Transverse colon (tissue), 4 donors: ENCODE measurements at places on chromosomes 3 and 15.

DNA sequence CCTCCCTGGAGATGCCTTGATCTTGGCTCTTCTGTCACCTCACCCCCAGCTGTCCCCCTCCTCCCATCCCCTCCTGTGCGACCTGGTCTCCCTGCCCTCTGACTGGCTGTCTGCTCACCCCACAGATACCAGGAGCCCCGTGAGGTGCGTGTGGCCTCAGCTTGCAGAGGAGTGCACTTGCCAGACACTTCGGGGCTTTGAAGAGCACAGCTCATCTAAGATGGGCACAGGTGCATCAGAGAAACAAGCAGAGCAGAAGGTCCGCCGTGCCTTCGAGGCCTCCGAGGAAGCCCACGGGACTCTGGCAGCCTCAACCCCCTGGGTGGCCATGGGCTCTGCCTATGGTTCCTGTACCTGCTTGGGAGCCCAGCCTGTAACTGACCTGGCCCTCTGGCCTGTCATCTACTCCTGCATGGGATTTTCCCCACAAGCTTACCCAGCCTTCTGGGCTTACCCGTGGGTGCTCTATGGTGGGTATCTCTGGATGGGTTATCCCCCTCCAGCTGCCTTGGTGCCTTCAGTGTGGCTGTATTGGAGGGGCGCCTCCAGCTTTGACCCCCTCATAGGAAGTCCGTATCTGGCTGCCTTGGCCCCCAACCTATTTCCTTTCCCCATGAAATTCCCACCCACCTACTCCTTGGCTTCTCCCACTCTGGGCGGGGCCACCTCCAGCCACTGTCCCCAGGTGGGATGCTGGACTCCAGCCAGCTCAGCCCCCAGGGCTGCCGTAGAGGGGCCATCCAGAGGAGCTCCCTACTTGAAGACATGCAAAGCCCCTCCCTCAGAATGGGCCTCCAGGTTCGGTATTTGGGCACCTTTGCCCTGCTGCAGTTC lies 3.8 kb downstream of the PRR23E start:
- no peak overlapping the region for H3K27ac ChIP-seq
- no peaks in the 10 kb centered on the region for H3K36me3 ChIP-seq
- H3K4me1 ChIP-seq: no peaks in the 10 kb centered on the region
- DNase-seq: no peak

DNA sequence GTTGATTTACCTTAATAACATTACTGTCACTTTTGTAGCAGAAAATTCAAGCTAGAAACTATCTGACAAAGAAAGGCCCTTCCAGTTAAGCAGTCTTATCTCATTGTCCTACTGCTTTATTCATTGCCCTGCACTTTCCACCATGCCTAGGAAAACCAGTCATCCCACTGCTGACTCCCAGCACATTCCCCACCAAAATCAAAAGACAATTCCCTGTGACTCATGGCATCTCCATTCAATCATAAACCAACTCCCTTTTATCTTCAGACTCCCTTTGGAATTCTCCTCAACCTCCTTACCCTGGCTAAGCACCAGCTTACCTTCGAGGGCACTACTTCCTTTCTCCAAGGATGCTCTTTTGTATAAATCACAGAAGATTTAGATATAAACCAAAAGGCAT lies 184.3 kb downstream of the PLCH1 start:
- H3K36me3 ChIP-seq: no peaks in the 10 kb centered on the region
- DNase-seq: no peak
- no peaks in the 10 kb centered on the region for H3K27me3 ChIP-seq
- H3K4me1 ChIP-seq: no peaks in the 10 kb centered on the region

DNA sequence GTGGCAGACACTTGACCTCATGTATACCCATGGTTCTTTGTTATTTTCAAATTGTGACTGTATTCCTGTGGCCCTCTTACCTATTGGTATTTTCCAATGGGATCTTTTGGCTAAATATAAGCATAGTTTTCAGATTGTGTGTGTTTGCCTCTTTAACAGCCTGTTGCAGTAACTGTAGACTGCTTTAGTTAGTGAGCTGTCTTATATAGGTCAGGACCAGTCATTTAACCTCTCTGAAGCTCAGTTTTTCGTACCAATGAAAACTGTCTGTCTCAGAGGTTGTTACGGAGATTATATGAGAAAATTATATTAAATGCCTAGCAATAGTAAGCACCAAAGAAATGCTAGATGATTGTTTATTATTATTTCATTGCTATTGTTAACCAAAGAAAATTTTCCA lies 29.3 kb upstream of the CAPN3 start:
- peaks cover 19% of the 10 kb centered on the region for H3K36me3 ChIP-seq
- no peaks in the 10 kb centered on the region for H3K27me3 ChIP-seq
- no peaks in the 10 kb centered on the region for H3K4me1 ChIP-seq
- no peak for DNase-seq
- no peak overlapping the region for H3K4me3 ChIP-seq

GRCh38 chr3:41348401-41348800 lies 149.1 kb downstream of the CTNNB1 start:
- no peak overlapping the region for H3K27ac ChIP-seq
- no peaks in the 10 kb centered on the region for H3K36me3 ChIP-seq
- no peaks in the 10 kb centered on the region for H3K4me1 ChIP-seq
- H3K4me3 ChIP-seq: no peak overlapping the region
- no peak for DNase-seq
- no peaks in the 10 kb centered on the region for H3K27me3 ChIP-seq

DNA sequence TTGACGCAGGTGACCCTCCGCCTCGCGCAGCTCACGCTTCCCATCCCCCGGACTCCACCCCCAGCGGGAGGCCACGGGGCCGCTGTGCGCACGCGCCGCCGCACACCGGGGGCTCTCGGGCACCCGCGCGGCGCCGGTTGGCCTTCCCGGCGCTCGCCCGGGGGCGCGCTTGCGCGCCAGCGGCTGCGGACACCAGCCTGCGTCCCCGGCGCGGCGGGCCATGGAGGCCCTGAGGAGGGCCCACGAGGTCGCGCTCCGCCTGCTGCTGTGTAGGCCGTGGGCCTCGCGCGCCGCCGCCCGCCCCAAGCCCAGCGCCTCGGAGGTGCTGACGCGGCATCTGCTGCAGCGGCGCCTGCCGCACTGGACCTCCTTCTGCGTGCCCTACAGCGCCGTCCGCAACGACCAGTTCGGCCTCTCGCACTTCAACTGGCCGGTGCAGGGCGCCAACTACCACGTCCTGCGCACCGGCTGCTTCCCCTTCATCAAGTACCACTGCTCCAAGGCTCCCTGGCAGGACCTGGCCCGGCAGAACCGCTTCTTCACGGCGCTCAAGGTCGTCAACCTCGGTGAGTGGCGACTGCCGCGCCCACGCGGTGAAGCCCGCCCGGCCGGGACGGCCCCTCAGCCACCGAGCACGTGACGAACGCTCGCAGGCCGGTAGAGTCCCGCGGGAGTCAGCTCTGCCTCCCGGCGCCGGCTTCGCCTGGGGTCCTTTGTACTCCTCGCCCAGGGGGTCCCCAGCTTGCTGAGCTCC lies at the start of gene C15orf61:
Gene C15orf61, plus strand, starts transcription at position 103 of the 754 bp plus-strand sequence. Its CDS starts 118 bp downstream, at position 221.
- H3K27ac ChIP-seq: peak within 1 kb of the TSS; percentile 100
- H3K4me1 ChIP-seq: peaks cover 26% of the 10 kb centered on the region
- peak within 1 kb of the TSS; percentile 71 for H3K4me3 ChIP-seq
- no peaks in the 10 kb centered on the region for H3K36me3 ChIP-seq
- no peaks in the 10 kb centered on the region for H3K27me3 ChIP-seq

DNA sequence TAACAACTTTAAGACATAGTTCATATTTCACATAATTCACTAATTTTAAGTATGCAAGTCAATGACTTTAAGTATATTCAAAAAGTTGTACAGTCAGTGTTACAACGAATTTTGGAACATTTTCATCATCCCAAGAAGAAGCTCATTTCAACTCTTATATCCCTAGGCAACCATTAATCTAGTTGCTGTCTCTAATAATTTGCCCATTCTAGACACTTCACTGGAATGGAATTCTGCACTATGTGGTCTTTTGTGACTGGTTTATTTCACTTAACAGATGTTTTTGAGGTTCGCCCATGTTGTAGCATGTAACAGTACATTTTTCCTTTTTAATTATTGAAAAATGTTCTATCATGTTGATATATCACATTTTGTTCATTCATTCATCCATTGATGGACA lies 104.2 kb upstream of the SPRED1 start:
- DNase-seq: no peak
- no peaks in the 10 kb centered on the region for H3K27me3 ChIP-seq
- H3K27ac ChIP-seq: no peak overlapping the region
- H3K36me3 ChIP-seq: no peaks in the 10 kb centered on the region
- H3K4me3 ChIP-seq: no peak overlapping the region

- no peaks in the 10 kb centered on the region for H3K4me1 ChIP-seq
- H3K27ac ChIP-seq: no peak overlapping the region
- no peaks in the 10 kb centered on the region for H3K27me3 ChIP-seq
- H3K36me3 ChIP-seq: no peaks in the 10 kb centered on the region
- no peak overlapping the region for H3K4me3 ChIP-seq
These were observed 112.0 kb upstream of the TJP1 start for GRCh38 chr15:29934251-29934650.

GRCh38 chr3:4795905-4796304 lies 183.3 kb upstream of the BHLHE40 start:
- H3K4me3 ChIP-seq: no peak overlapping the region
- no peak overlapping the region for H3K27ac ChIP-seq
- no peak for DNase-seq

GRCh38 chr3:58350627-58351013 lies 17.9 kb downstream of the PXK start:
- no peaks in the 10 kb centered on the region for H3K36me3 ChIP-seq
- H3K27me3 ChIP-seq: no peaks in the 10 kb centered on the region
- peaks cover 17% of the 10 kb centered on the region for H3K4me1 ChIP-seq
- no peak for DNase-seq

DNA sequence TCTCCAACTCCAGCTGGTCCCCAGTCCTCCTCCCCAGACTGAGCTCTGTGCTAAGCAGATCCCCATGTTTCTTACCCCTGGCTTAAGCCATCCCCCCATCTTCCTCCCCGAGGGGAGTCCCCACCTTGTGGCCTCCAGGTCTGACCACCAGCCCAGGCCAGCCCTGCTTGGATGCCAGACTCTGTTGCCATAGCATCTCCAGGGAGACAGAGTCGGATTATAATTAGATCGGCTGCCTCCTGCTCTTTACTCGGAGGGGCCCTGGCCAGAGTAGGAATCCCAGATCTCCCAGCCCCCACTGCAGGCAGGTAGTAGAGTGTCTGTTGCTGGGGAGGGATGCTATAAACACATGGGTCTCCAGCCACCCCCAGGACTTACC lies 2.4 kb downstream of the KLHDC8B start:
- no peak for DNase-seq
- H3K36me3 ChIP-seq: no peaks in the 10 kb centered on the region
- peak overlapping the region; percentile 66 for H3K27ac ChIP-seq
- H3K4me1 ChIP-seq: peaks cover 27% of the 10 kb centered on the region
- no peak overlapping the region for H3K4me3 ChIP-seq

GRCh38 chr3:131453533-131453932 lies 49.2 kb downstream of the MRPL3 start:
- H3K4me3 ChIP-seq: no peak overlapping the region
- no peaks in the 10 kb centered on the region for H3K4me1 ChIP-seq

GRCh38 chr3:183854318-183855035 lies 29.1 kb upstream of the MAP6D1 start:
- no peak overlapping the region for H3K4me3 ChIP-seq
- H3K27ac ChIP-seq: no peak overlapping the region
- DNase-seq: no peak
